ENCODE measurements at places on chromosomes 1 and 21.
A peak's percentile ranks its signal among the peaks of the same experiment; 100 is the strongest.

- peak; percentile 53 for DNase-seq
Observed at GRCh38 chr1:167060141-167061072, 29.8 kb downstream of the GPA33 start.

DNA sequence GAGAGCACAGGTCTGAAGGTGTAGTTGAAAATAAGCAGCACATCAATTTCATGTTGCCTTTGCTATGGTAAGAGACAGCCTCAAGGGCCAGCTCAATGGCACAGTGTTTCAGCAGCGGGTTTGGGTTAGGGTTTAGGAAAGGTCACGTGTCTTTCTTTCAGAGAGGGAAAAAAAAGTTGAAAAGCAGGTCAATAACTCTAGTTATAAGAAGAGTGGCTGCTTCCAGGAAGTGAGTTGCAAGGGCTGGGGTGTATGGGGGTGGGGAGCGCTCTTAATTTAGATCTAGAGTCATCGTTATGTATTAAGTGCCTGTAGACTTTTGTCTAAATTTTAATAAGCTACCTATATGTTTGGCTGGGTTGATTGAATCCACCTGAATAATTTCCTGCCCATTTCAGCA is 118.5 kb upstream of the SPAG17 start:
- DNase-seq: no peak

- no peak for DNase-seq
Observed at GRCh38 chr1:110786802-110787327, 86.1 kb upstream of the CD53 start.

DNA sequence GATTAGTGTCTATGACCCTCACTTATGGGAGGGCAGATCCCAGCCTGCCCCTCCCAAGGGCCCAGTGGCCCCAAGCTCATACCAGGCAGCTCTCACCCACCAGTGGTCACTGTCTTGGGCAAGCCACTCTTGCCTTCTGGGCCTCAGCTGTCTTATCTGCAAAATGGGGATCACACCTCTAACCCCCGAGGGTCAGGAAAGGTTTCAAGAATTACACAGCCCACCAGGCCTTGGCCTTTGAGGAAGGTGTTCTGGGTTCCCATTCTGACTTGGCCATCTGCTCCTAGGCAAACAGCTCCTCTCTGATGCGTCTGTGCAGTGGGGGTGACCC is 16.8 kb downstream of the RUNX3 start:
- DNase-seq: no peak

Data from osteocyte (in vitro differentiated cells).